ENCODE measurements at places on chromosomes 4 and X. TPM values are rescaled to one million over a fixed set of nuclear protein-coding genes. Genes with fewer than 3 reads are reported as not detected.

The NLGN3 gene
- total RNA-seq: 1.7 TPM

DNA sequence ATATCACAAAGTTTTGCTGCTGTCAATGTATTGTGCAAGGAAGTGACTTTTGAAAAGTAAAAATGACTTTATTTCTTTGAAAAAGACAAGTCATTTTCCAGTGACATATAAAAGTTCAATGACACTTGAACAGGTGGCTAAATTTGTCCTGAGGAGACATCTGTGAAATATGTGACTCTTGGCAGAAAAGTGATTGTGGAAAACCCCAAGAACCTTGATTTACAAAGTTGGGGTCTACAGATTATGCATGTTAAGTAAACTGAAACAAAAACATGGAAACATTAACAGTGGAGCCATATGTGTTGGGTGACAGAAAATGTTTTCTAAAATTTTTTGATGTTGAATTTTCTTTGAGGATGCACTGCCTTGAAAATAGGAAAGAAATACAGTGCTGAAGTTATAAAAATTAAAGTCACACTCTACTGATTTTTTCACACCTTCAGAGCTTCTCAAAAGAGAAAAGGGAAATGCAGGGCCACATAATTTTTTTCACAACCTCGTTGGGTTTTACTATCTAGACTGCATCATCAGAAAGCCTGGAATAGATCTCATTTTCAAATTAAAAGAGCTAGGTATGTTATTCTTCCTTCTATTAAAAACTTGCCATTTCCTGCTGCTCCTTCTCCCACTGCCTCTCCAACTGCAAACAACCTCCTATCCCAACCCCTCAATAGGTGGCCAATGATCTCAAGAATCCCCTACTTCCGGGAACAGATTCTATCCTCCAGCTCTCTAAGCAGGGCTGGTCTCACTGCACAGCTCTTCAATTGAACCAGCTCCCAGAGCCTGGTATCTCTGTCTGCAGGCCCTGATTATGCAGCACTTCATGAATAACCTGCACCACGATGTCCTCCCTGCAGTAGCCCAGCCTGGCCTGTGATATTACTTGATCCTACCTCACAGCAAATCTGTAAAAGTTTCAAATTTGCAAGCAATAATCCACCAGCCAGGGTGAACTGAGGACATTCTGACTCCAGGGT lies 570.8 kb upstream of the CPEB2 start:
- no peaks in the 10 kb centered on the region for H3K4me1 ChIP-seq
- no peak overlapping the region for H3K4me3 ChIP-seq
- H3K27ac ChIP-seq: no peak overlapping the region

DNA sequence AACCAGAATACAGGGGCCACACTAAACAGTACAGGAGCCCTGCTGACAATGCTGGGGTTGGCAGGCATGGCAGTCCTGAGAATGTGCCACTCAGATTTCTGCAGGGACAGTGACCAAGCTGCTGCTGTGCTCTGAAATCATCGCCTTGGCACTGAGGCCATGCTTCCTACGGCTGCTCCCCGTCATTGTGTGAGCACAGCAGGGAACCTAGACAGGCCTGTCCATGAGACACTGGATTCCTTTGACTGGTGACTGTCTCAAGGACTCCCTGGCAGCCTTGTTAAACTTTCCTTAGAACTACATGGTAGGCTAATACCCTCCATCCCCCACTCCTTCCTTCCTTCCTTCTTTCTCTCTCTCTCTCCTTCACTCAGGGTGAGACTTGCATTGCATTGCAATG lies 111.4 kb downstream of the LUZP4 start:
- H3K4me1 ChIP-seq: no peaks in the 10 kb centered on the region
- H3K27me3 ChIP-seq: peaks cover 5% of the 10 kb centered on the region
- H3K4me3 ChIP-seq: no peak overlapping the region
- no peaks in the 10 kb centered on the region for H3K36me3 ChIP-seq
- H3K27ac ChIP-seq: no peak overlapping the region
- DNase-seq: no peak

DNA sequence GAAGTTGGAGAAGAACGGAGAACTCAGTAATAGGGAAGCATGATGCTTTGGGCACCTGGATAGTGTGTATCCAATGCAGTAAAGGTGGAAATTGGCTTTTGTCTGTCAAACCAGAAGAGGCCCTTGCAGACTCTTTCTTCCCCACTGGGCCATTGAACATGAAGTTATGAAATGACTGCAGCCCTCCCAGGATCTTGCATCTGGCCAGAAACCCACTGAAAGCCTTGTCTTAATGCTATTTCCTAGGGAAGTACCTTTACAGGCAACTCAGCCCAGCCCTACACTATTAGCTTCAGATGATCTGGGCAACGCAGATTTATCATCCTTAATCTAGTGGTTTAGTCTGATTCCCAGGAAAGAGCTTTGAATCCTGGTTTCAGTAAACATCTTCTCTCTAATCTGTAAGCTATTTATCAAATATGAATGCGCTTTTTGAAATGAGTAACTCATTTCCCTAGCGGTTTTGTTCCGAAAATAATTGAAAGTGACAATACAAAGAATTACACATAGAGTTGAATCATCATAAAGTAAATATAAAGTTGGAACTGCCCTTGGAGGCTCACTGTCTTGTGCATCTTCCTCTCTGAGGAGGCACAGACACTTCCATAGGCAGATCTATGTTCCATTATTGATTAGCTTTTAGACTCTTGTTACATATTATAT lies 464.1 kb downstream of the IDS start:
- no peaks in the 10 kb centered on the region for H3K27me3 ChIP-seq
- no peak for DNase-seq
- H3K4me1 ChIP-seq: no peaks in the 10 kb centered on the region

The UGT2A3 gene
- not detected for total RNA-seq

- H3K36me3 ChIP-seq: no peaks in the 10 kb centered on the region
- H3K27ac ChIP-seq: no peak overlapping the region
- no peak for DNase-seq
- H3K27me3 ChIP-seq: no peaks in the 10 kb centered on the region
Observed at GRCh38 chrX:30593440-30594200, 16.1 kb upstream of the TASL start.

- H3K27ac ChIP-seq: peak overlapping the region; percentile 95
- H3K36me3 ChIP-seq: no peaks in the 10 kb centered on the region
- no peak overlapping the region for H3K4me3 ChIP-seq
- no peak for DNase-seq
Observed at GRCh38 chrX:47216393-47216925, 2.0 kb upstream of the CDK16 start.

- H3K27ac ChIP-seq: no peak overlapping the region
- no peaks in the 10 kb centered on the region for H3K27me3 ChIP-seq
- H3K4me3 ChIP-seq: no peak overlapping the region
- no peaks in the 10 kb centered on the region for H3K4me1 ChIP-seq
Observed at GRCh38 chr4:23929248-23929647, 39.4 kb upstream of the PPARGC1A start.

The TBL1X gene
- total RNA-seq: 65.1 TPM

- no peak overlapping the region for H3K27ac ChIP-seq
- no peaks in the 10 kb centered on the region for H3K36me3 ChIP-seq
- DNase-seq: no peak
- no peak overlapping the region for H3K4me3 ChIP-seq
Observed at GRCh38 chr4:110265001-110265400, 66.6 kb upstream of the ELOVL6 start.

DNA sequence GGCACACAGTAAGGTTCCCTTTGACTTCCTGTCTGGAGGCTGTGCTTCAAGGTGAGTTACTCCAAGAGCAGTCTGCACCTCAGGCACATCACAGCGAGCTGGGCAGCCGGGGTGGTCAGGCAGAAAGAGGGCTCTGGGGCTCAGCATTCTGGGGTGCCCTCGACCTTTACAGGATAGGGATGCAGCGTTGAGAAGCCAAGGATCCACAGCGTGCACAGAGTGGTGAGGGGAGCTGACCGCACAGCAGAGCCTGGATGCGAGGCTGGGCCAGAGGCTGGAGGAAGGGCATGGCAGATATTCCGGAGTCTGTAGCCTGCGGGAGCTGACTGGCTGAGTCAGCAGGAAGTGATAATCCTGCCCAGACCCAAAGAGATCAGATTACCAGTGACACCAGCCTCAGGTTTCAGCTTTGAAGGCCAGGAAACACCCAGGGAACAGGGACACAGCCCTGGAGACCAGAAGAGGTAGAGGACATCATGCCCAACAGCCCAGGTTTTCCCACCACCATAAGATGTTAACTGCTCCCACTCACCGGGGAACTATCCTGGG lies 38.4 kb upstream of the PDLIM3 start:
- H3K4me1 ChIP-seq: no peaks in the 10 kb centered on the region
- DNase-seq: peak; percentile 39
- H3K36me3 ChIP-seq: no peaks in the 10 kb centered on the region
- no peaks in the 10 kb centered on the region for H3K27me3 ChIP-seq

GRCh38 chr4:6621556-6621927 lies 18.9 kb upstream of the MRFAP1 start:
- H3K4me1 ChIP-seq: no peaks in the 10 kb centered on the region
- no peak for DNase-seq
- H3K27ac ChIP-seq: no peak overlapping the region

- no peak overlapping the region for H3K4me3 ChIP-seq
- no peak for DNase-seq
- H3K27ac ChIP-seq: no peak overlapping the region
- H3K27me3 ChIP-seq: no peaks in the 10 kb centered on the region
- no peaks in the 10 kb centered on the region for H3K4me1 ChIP-seq
Observed at GRCh38 chrX:12372111-12372510, 233.8 kb downstream of the FRMPD4 start.

- no peaks in the 10 kb centered on the region for H3K36me3 ChIP-seq
- H3K27ac ChIP-seq: no peak overlapping the region
- DNase-seq: no peak
- H3K27me3 ChIP-seq: no peaks in the 10 kb centered on the region
Observed at GRCh38 chr4:111108153-111108552, 485.3 kb upstream of the PITX2 start.

GRCh38 chr4:57442831-57443291 lies 332.7 kb upstream of the IGFBP7 start:
- H3K4me1 ChIP-seq: no peaks in the 10 kb centered on the region
- no peak for DNase-seq
- H3K27me3 ChIP-seq: no peaks in the 10 kb centered on the region
- H3K27ac ChIP-seq: no peak overlapping the region
- H3K4me3 ChIP-seq: no peak overlapping the region
- H3K36me3 ChIP-seq: no peaks in the 10 kb centered on the region

The MYOZ2 gene
- not detected for total RNA-seq

DNA sequence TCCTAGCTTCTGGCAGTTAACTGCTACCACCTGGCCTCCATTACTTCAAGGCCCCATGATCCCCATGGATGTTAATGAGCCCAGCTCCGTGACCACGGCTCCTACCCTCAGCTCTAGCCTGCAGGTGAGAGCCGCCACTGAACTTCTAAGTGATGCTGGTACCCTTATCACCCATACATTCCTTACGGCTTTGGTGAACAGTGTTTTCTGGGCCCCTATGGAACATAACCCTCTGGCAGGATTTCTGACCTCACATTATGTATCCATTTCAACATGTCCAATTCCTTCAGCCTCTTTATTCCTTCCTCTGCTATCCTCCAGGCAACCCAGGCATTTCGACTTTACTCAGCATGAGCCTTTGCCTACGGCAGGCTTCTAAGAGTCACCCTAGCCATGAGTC lies 24.6 kb downstream of the PAGE4 start:
- H3K36me3 ChIP-seq: no peaks in the 10 kb centered on the region
- no peak overlapping the region for H3K4me3 ChIP-seq

DNA sequence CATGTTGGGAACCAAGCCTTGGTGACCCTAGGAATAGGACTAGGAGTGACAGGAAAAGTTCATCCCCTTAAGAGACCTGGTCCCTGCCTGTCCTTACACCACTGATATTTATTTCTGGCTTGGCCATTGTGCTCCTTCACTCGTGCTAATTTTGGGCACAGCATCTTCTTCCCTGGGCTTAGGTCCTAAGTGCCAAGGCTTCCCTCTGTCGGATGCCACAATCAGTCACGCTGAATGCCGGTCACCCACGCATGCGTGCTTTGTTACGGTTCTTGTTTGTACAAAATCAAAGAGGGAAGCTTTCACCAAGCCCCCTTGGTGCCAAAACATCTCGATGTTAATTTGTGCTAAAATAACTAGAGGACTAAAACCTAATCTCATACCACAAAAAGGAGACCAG lies 17.4 kb upstream of the MAP3K15 start:
- no peak overlapping the region for H3K4me3 ChIP-seq
- no peak for DNase-seq
- no peak overlapping the region for H3K27ac ChIP-seq
- no peaks in the 10 kb centered on the region for H3K4me1 ChIP-seq
- no peaks in the 10 kb centered on the region for H3K36me3 ChIP-seq

DNA sequence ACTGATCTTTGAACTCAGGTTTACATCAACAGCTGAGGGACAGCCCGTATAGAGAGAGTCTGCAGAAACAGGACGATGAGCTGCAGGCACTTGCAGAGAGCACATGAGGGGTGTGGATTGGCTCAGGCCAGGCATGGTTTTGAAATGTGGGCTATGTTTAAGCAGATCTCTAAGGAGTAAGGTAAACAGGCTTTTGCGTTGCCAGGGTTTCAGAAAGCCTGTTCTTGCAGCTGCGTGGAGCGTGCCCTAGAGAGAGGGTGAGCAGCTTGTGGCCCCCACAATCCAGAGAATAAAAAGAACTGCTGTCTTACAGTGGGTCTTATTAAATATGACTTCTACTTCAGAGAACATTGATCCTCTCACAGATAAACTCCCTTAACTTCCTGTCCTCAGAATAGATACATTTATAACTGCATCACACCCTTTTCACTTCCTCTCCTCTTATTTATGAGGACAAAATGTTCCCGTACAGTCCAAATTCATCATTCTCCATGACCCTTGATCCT lies 64.1 kb downstream of the TMA16 start:
- H3K27me3 ChIP-seq: no peaks in the 10 kb centered on the region
- DNase-seq: no peak

DNA sequence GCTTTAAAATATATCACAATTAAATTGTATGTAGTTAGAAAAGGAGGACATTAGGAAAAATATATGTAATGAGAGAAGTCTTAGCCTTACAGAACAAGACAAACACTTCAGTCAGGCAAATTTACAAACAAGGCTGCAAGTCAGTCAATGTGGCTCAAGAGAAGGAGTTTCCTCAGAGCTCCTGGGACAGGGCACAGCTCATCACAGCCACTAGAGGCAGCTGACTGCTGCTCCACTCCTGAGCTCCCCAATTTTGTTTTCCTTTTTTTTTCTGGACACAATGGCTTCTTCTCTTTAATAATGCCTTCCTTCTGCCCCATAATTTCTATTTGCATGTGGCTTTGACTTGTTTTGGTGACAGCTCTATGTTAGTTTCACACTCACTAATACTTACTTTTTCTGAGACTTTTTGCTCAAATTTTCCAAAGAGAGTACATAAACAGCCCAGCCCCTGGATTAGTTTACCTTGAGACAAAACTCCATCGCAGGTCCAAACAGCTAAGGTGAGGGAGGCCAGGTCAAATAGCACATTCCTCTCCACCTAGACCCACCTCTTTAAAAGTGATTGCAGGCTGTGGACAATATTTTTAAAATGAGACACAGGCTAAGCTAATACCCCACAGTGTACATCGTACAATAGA lies 850.4 kb upstream of the FRG1 start:
- H3K27ac ChIP-seq: no peak overlapping the region
- no peak overlapping the region for H3K4me3 ChIP-seq
- H3K4me1 ChIP-seq: no peaks in the 10 kb centered on the region
- H3K36me3 ChIP-seq: no peaks in the 10 kb centered on the region

All from uterus (tissue), 4 donors.